ENCODE measurements at places on chromosomes 2 and 18.

DNA sequence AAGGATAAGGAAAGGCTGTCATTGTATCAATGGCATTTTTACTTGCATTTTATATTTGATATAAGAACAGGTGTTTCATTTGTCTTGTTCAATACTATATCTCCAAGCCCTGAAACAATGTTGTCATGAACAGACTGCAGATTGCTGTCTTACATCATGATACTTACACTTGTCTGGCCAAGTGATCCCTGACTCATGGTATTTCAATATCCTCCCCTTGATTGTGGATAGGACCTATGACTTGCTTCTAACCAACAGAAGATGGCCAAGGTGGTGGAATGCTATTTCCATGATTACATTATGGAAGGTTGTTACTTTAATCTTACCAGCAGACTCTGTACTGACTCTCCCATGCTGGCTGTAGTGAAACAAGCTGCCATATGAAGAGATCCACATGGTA is 471.1 kb downstream of the CCDC85A start:
- DNase-seq, result no peak

GRCh38 chr2:215841175-215841816 is 172.1 kb downstream of the MREG start:
- DNase-seq, result no peak

- DNase-seq, result no peak
Measured at GRCh38 chr2:205461678-205462665, 220.3 kb upstream of the NRP2 start.

- no peak for DNase-seq
Measured at GRCh38 chr2:157592948-157593347, 35.7 kb downstream of the ACVR1C start.

- DNase-seq, result no peak
Measured at GRCh38 chr18:9596226-9596625, 18.1 kb downstream of the PPP4R1 start.

DNA sequence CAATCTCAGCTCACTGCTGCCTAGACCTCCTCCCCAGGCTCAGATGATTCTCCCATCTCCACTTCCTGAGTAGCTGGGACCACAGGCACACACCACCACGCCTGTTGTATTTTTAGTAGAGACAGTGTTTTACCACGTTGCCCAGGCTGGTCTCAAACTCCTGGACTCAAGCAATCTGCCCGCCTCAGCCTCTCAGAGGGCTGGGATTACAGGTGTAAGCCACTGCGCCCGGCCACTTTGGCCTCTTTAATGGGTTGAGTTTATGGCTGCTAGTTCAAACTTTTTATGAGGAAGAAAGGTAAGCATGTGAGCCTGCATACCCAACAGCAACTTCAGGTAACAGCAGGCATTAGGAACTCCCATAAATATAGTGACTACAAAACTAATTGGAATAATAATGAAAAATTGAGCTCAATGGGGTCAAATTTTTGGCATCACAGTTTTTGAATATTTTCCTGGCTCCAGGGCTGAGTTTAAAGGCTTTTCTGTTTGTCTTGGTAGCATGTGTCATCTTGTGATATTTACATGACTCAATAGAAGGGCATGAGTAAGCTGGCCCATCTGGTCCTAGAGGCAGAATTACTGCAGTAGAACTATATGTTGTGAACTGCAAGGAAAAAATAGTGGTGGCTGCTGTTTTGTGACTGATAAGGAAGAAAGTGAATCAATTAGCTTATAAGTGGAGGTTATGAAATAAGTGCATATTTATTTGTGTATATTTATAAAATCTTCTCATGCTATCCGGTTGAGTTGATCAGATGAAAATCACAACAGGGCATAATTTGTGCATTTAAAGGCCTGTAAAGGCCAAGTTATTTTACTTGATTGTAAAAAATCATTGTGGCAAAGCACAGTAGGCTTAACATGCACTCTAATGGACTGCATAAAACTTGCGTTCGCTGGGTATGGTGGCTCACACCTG is 24.8 kb downstream of the GALM start:
- no peak for DNase-seq

DNA sequence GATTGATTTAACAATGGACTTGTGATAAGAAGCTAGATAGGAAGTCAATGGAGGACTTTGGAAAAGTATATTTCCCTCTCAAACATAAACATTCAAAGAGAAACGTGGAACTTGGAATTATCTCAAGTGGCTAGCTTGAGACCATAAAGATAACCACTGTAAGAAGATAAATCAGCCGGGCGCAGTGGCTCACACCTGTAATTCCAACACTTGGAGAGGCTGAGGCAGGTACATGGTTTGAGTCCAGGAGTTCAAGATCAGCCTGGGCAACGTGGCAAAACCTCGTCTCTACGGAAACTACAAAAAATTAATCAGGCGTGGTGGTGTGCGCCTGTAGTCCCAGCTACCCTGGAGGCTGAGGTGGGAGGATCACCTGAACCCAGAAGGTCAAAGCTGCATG is 405.9 kb upstream of the ACVR2A start:
- DNase-seq, result no peak

DNA sequence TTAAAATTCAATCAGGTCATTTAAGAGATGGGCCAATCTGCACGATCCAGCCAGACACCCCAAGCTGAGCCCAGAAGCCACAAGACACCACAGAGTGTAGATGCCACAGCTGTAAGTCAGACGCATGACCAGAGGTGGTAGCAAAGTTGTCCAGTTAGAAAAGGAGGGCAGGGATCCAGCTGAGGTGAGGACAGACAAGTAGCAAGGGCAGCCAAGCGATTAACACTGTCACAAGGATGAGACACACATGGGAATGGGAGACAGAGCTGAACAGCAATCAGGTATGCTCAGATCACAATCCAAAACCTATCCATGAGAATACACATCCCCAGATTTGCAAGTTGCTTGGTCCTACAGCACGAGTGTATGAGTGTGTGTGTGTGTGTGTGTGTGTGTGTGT is 143.4 kb upstream of the STK17B start:
- no peak for DNase-seq

DNA sequence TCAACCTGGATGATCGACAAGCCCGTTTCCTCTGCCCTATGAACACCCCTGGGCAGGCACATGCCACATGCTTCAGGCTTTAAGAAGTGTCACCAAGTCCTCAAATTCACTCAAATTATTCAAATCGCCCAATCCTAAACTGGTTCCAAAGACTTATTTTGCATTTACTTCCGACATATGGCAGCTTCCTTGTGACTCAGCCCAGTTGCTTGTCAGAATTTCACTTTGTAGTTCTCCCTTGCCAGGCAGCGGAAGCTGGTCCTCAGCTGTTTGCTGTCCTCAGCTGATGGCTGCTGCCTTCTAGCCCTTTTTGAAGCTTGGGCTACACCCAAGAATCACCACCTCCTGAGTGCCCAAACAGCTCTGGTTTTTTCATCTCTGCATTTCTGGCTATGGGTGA is 105.4 kb upstream of the LMAN1 start:
- DNase-seq, result no peak

GRCh38 chr2:48227617-48228344 is 302.2 kb upstream of the STON1 start:
- no peak for DNase-seq

DNA sequence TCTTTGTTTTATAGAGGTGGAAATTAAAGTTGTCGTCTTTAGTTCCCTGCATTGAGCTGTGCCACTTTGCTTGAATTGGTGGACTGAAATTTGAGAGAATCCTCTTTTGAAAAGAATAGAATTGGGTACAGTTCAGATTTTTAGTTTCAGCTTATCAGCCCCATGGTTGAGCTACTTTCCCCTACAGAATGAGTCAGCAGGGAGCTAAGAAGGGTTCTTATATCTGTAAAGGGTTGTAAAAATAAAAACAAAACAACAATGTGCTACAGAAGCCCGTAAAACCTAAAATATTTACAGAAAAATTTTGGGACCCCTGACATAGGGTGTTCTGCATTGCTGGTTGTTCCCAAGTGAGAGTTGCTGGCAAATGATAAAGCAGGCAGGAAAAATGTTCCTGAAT is 12.6 kb downstream of the SLC20A1 start:
- no peak for DNase-seq

GRCh38 chr18:46169464-46169941 is 65.3 kb downstream of the HAUS1 start:
- no peak for DNase-seq

- DNase-seq, result no peak
Measured at GRCh38 chr2:212489719-212490346, 48.8 kb downstream of the ERBB4 start.

DNA sequence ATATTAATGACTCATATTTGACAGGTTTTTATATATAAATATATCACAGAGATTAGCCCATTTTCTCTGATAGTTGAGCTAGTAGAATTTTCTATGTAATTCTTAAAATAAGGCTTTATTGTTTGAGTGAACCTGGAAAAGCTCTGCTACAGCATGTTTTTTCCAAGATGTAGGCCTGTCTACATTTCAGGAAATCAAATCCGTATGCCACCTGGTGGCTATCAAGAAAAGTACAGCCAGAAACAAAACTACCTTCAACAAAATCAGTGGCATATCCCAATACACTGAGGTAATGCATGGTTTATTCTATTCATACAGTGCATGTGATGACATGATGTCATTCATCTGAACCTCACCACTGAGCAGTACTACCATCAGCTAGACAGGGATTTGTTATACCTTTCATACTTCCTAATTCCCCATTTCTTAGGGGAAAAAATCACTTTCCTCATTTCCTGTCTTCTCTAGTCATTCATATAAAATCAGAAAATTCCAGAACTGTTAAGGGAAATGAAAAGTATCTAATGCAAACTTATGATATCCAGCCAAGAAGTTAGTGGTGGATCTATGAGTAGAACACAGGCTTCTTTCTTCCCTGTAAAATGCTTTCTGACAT is 310.4 kb upstream of the SYT4 start:
- peak; percentile 21 for DNase-seq

GRCh38 chr18:28541934-28542333 is 365.0 kb upstream of the CDH2 start:
- no peak for DNase-seq

GRCh38 chr18:6487968-6488367 is 73.3 kb upstream of the L3MBTL4 start:
- DNase-seq, result no peak

DNA sequence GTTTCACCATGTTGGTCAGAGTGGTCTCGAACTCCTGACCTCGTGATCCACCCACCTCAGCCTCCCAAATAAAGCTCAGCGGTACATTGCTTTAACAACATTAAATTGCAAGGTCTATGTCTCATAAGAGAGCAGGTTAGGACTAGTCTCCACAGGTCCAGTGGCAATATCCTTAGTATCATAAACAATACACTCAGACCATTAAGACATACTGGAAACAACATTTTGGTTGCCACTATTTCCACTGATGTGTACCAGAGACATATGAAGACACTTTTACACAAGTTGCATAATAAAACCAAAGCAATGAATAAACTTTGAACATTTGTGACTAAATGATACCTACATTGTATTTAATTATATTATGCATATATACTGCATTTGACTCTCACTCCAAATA is 1130.0 kb downstream of the TSN start:
- DNase-seq, result no peak

- DNase-seq, result no peak
Measured at GRCh38 chr2:6657855-6658254, 207.9 kb downstream of the CMPK2 start.

DNA sequence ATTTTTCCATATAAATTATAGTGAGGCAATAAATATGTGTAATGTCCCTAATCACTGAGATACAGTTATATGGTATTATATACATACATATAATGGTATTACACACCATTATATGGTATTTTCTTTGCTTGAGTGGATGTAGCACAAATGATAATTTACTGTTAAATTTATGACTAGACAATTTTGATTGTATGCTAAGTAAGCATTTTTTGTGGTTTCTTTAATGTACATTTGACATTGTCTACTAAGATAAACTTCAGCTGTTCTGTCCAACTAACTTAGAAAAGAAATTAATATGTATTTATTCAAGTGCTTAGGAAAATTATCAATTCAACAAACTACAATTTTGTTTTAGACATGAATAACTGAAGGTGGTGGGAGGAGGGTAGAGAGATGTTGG is 122.6 kb downstream of the SCN3A start:
- DNase-seq, result no peak

DNA sequence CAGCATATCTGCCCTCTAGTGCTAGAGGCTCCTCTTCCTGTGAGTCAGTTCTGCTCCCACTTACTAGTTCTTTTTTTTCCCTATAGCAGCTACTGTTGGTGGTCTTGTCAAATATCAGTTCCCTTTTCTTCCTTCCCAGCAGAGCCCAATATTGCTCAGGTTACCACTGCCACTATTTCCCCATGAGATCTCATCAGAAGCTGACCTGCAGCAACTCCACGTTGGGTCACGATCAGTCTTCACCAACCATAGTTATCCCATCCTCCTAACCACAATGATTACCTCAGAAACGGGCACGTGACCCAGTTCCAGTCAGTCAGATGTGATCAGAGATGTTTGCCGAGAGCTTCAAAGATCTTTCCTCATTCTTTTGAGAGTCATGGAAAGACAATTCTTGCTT is 59.7 kb upstream of the CAPN13 start:
- no peak for DNase-seq

GRCh38 chr18:23225503-23225902 is 90.2 kb downstream of the CABLES1 start:
- no peak for DNase-seq

Measured in NCI-H2029 (cell line).